Regular cardiac myocyte (primary cell): ENCODE measurements at places on chromosomes 6 and 20. TPM values are rescaled to one million over a fixed set of nuclear protein-coding genes. Genes with fewer than 3 reads are reported as not detected.

The SIRPD gene
- total RNA-seq, result not detected in 2 replicates

The CLVS2 gene
- total RNA-seq, result not detected in 2 replicates

The CPNE5 gene
- total RNA-seq, result under 0.01 TPM in 1 of 2 replicates, not detected in the other

The SPATS1 gene
- total RNA-seq, result not detected in 2 replicates

The SRSF12 gene
- total RNA-seq, result under 0.01 and 0.28 TPM in 2 replicates

The MCM3 gene
- total RNA-seq, result 22.6 and 96.6 TPM in 2 replicates

The BPIFB1 gene
- total RNA-seq, result not detected in 2 replicates

The MYMX gene
- not detected in 2 replicates for total RNA-seq
